HT1080 (cell line): ENCODE measurements at places on chromosomes 12 and 14. TPM values are rescaled to one million over a fixed set of nuclear protein-coding genes. Genes with fewer than 3 reads are reported as not detected.
A peak's percentile ranks its signal among the peaks of the same experiment; 100 is the strongest.

The LRFN5 gene
- 0.37 TPM in 1 of 2 replicates, not detected in the other for total RNA-seq

The ZDHHC22 gene
- 0.10 TPM in 1 of 2 replicates, not detected in the other for total RNA-seq

GRCh38 chr12:120466560-120467315 lies 2.8 kb downstream of the SRSF9 start:
- DNase-seq = peak; percentile 45

GRCh38 chr12:47870175-47870781 lies 34.5 kb downstream of the VDR start:
- DNase-seq = peak; percentile 16

- no peak for DNase-seq
These were observed 2.1 kb downstream of the PRPH start for GRCh38 chr12:49296836-49297694.
